ENCODE measurements at places on chromosomes 2 and 18.

- DNase-seq = no peak
Measured at GRCh38 chr2:11746807-11747459, 501 bp downstream of the LPIN1 start.

GRCh38 chr2:11417946-11418585 is 47.9 kb downstream of the E2F6 start:
- no peak for DNase-seq

GRCh38 chr2:39646267-39646666 is 19.4 kb upstream of the TMEM178A start:
- DNase-seq = no peak

GRCh38 chr2:25363733-25364132 is 22.0 kb upstream of the DNMT3A start:
- DNase-seq = no peak

DNA sequence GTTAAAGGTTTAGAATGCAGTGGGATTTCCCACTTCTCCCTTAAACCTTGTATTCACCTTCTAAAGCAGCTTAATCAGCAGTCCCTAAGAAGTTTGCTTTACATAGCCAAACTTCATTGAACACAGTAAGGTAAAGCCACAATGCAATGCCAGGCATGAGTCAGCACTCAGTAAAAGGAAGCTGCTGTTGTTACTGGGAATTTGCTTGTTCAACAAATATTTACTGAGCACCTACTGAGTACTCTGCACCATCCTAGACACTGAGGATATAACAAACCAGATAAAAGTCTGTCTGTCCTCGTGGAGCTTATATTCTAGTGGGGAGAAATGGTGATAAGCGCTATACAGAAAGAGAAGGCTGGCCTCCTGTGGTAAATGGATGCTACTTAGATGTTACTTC is 162.7 kb downstream of the PKP4 start:
- no peak for DNase-seq

- DNase-seq = no peak
Measured at GRCh38 chr2:39728941-39729351, 50.1 kb downstream of the THUMPD2 start.

Data from fibroblast of the conjunctiva (primary cell).